ENCODE measurements at places on chromosomes 1 and 21.

DNA sequence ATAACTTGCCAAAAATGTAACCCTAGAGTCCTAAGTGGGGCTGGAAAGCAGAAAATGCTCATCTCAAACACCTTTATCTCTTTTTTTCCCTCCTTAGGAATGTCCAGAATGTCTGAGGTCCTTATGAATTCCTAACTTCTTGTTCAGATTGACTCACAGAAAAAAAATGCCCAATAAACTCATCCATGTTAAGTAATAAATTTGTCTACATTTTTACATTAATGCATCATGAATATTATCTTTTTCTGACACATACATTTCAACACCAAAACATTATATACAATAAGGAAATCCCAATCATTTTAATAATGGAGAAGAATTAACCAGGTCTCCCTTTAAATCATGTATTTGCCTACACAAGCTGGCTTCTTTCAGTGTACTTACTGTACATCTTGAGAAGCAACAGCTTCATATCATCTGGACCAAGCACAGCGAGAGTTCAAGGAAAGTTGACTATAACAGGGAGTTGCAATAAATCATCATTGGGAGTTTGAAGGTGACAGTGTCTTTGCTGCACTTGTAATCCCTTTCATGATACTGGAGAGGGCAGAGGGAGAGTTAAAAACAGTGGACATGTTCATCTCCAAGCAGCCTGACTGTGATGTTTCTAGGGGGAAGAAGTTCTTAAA lies 565.2 kb downstream of the LTN1 start:
- no peaks in the 10 kb centered on the region for H3K36me3 ChIP-seq
- no peaks in the 10 kb centered on the region for H3K27me3 ChIP-seq
- H3K27ac ChIP-seq, result no peak overlapping the region
- no peaks in the 10 kb centered on the region for H3K4me1 ChIP-seq

DNA sequence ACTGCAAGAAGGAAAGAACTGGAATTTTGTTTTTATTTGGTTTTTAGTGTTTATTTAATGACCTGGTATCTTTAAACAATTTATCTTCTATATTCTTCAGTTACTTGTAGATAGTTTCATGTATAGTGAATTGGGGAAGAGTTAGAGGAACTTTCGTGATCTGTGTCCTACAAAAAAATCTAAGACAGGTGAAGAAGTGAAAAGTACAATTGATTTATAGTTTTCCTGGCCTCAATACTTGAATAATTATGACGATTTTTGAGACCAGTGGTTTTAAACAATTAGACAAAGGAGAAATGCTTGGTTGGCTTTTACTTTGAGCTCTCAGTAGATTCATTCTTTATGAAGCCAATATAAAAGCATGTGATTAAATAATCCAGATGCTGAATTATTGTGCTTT lies 7.5 kb downstream of the MIER1 start:
- peak overlapping the region; percentile 49 for H3K27ac ChIP-seq
- no peak for DNase-seq
- H3K4me1 ChIP-seq, result peaks cover 55% of the 10 kb centered on the region
- peak overlapping the region; percentile 15 for H3K4me3 ChIP-seq
- H3K27me3 ChIP-seq, result no peaks in the 10 kb centered on the region

GRCh38 chr21:44696572-44696971 lies 400 bp upstream of the KRTAP10-12 start:
- H3K36me3 ChIP-seq, result no peaks in the 10 kb centered on the region
- no peak overlapping the region for H3K4me3 ChIP-seq
- no peak overlapping the region for H3K27ac ChIP-seq
- H3K27me3 ChIP-seq, result peaks cover 14% of the 10 kb centered on the region
- no peaks in the 10 kb centered on the region for H3K4me1 ChIP-seq

DNA sequence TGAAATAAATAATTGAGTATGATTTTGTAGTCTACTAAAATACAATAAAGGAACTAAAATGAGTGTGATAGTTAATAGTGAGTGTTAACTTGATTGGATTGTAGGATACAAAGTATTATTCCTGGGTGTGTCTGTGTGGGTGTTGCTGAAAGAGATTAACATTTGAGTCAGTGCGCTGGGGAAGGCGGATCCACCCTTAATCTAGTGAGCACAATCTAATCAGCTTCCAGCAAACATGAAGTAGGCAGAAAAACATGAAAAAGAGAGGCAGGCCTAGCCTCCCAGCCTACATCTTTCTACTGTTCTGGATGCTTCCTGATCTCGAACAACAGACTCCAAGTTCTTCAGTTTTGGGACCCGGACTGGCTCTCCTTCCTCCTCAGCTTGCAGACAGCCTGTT lies 1716.6 kb downstream of the MRPL39 start:
- no peak for DNase-seq
- H3K27me3 ChIP-seq, result no peaks in the 10 kb centered on the region
- no peaks in the 10 kb centered on the region for H3K36me3 ChIP-seq

DNA sequence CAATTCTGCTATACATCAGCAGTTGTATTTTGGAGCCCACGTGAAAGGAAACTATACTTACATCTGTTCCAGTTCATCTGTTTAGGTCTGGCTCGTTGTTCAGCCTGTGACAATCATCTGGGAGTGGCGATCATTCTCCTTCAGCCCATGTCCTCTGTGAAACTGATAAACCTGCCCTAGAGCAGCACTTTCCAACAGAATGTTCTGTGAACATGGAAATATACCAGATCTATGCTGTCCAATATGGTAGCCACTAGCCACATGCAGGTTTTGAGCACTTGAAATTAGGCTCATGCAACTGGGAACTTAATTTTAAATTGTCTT lies 24.5 kb upstream of the COQ8A start:
- no peaks in the 10 kb centered on the region for H3K4me1 ChIP-seq
- H3K36me3 ChIP-seq, result no peaks in the 10 kb centered on the region
- no peak for DNase-seq
- no peak overlapping the region for H3K4me3 ChIP-seq
- H3K27ac ChIP-seq, result no peak overlapping the region
- no peaks in the 10 kb centered on the region for H3K27me3 ChIP-seq

DNA sequence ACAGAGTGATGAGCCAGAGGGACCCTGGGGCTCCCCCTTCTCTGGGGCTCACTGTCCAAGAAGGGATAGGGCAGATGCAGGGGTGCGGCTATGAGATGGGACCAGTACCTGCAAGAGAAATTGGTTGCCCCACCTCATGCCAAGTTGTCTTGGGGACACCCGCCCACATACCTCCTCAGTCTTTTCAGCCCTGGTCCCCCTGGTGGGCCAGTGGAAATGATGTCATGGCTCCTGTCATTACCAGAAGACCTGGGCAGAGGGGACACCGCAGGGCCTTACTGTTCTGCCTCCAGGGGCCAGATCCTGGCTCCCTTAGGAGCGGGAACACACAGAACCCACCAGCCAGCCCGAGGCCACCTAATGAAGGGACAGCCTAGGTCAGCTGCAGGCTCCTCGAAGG lies 63.2 kb downstream of the CDK18 start:
- peaks cover 4% of the 10 kb centered on the region for H3K4me1 ChIP-seq
- no peak overlapping the region for H3K4me3 ChIP-seq
- H3K36me3 ChIP-seq, result no peaks in the 10 kb centered on the region
- no peak for DNase-seq
- H3K27ac ChIP-seq, result no peak overlapping the region

DNA sequence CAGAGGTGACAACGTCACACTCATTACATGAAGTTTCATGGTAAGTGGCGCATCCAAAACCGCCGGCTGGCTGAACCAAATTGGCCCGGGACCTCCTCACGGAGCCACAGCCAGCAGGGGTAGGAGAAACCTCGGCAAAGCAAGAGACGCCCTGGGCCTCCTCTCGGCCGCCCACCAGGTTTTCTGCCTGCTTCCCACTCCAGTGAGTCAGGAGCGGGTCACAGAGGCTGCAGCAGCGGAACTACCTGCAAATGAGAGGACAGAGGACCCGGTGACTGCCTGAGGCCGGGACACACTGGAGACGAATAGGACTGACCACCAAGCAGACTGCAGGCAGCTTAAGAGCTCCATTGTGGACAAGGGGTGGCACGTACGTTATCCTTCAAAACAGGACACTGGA lies 55.0 kb downstream of the MEGF6 start:
- no peaks in the 10 kb centered on the region for H3K27me3 ChIP-seq
- H3K36me3 ChIP-seq, result no peaks in the 10 kb centered on the region
- no peak for DNase-seq
- no peak overlapping the region for H3K27ac ChIP-seq
- no peaks in the 10 kb centered on the region for H3K4me1 ChIP-seq

DNA sequence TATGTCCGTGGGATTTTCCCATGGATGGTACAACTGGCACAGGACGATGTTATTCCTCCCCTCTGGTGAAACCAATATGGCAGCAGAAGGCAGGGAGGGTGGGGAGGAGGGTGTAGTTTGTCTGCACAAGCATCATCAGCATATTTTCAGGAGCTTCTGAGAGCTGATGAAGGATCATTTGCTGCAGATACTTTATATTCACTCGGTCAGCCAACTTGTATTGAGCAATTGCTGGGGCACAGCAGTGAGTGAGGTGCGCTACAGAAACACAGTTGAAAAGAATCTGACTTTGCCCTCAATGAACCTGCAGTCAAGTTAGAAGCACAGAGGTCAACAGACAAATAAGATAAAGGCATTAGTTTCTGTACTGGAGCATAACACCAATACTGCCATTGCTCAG lies 13.0 kb downstream of the PKP1 start:
- H3K4me1 ChIP-seq, result no peaks in the 10 kb centered on the region
- no peak overlapping the region for H3K4me3 ChIP-seq
- no peak for DNase-seq

GRCh38 chr1:66370462-66370971 lies 163.4 kb upstream of the SGIP1 start:
- peaks cover 71% of the 10 kb centered on the region for H3K4me1 ChIP-seq
- no peak overlapping the region for H3K4me3 ChIP-seq
- no peak overlapping the region for H3K27ac ChIP-seq
- H3K36me3 ChIP-seq, result peaks cover 46% of the 10 kb centered on the region
- no peaks in the 10 kb centered on the region for H3K27me3 ChIP-seq

- no peak overlapping the region for H3K4me3 ChIP-seq
- H3K36me3 ChIP-seq, result no peaks in the 10 kb centered on the region
- H3K27me3 ChIP-seq, result no peaks in the 10 kb centered on the region
- no peak for DNase-seq
Observed at GRCh38 chr1:116193768-116194167, 82.6 kb downstream of the MAB21L3 start.

GRCh38 chr1:100631015-100631551 lies 88.5 kb upstream of the VCAM1 start:
- H3K36me3 ChIP-seq, result no peaks in the 10 kb centered on the region
- H3K27me3 ChIP-seq, result no peaks in the 10 kb centered on the region
- no peak for DNase-seq
- H3K27ac ChIP-seq, result no peak overlapping the region

DNA sequence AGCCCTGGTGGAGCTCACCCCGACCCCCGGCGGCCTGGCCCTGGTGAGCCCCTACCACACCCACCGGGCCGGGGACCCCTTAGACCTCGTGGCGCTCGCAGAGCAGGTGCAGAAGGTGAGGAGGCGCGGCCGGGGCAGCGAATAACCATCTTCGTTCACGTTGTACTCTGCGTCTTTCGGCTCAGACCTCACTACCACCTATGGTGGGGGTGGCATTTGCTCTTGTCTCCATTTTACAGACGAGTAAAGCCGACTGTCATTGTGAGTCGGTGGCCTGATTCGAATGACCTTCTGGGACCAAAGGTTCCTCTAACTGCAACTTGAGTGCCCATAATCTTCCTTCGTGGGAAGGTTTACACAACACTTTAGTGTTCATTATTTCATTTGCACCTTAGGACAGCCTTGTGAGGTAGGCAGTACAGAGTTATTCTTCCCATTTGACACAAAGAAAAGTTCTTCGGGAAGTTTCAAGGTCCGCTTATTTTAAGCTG lies 506 bp downstream of the C1orf50 start:
- no peak for DNase-seq
- H3K36me3 ChIP-seq, result no peaks in the 10 kb centered on the region
- peak overlapping the region; percentile 90 for H3K27ac ChIP-seq

DNA sequence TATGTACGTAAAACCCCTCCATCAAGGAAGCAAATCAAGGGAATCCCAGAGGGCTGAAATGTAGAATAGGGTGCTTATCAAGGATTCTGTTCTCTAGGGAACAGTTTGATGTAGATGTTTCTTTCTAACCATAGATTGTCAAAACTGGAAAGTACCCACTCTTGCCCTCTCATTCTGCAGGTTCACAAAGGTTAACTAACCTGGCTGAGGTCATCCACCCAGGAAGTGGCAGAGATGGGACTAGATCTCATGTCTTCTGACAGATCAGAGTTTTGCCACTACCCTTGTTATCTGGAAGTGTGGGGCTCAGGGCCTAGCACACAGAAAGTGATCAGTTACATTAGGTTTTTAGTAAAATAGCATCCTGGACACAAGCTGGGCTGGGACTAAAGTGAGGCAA lies 47.4 kb downstream of the GFI1 start:
- H3K27ac ChIP-seq, result no peak overlapping the region
- no peaks in the 10 kb centered on the region for H3K36me3 ChIP-seq
- no peak for DNase-seq
- no peak overlapping the region for H3K4me3 ChIP-seq

- no peak overlapping the region for H3K4me3 ChIP-seq
- no peaks in the 10 kb centered on the region for H3K27me3 ChIP-seq
- DNase-seq, result no peak
- no peaks in the 10 kb centered on the region for H3K4me1 ChIP-seq
Observed at GRCh38 chr1:205670611-205671430, 9.5 kb downstream of the SLC45A3 start.

GRCh38 chr1:116257341-116257767 lies 115.7 kb upstream of the ATP1A1 start:
- no peak overlapping the region for H3K4me3 ChIP-seq
- no peaks in the 10 kb centered on the region for H3K36me3 ChIP-seq
- H3K27me3 ChIP-seq, result no peaks in the 10 kb centered on the region
- H3K27ac ChIP-seq, result no peak overlapping the region
- H3K4me1 ChIP-seq, result no peaks in the 10 kb centered on the region

- no peaks in the 10 kb centered on the region for H3K4me1 ChIP-seq
- no peaks in the 10 kb centered on the region for H3K36me3 ChIP-seq
- no peak overlapping the region for H3K4me3 ChIP-seq
- DNase-seq, result no peak
Observed at GRCh38 chr1:60911966-60912697, 170.2 kb upstream of the NFIA start.

- no peak overlapping the region for H3K4me3 ChIP-seq
- H3K27me3 ChIP-seq, result no peaks in the 10 kb centered on the region
- H3K4me1 ChIP-seq, result no peaks in the 10 kb centered on the region
- H3K27ac ChIP-seq, result no peak overlapping the region
Observed at GRCh38 chr1:216014086-216014485, 409.2 kb downstream of the USH2A start.

GRCh38 chr1:199619223-199619622 lies 408.3 kb upstream of the NR5A2 start:
- no peaks in the 10 kb centered on the region for H3K36me3 ChIP-seq
- H3K4me1 ChIP-seq, result no peaks in the 10 kb centered on the region
- no peaks in the 10 kb centered on the region for H3K27me3 ChIP-seq
- DNase-seq, result no peak
- no peak overlapping the region for H3K4me3 ChIP-seq
- no peak overlapping the region for H3K27ac ChIP-seq

- no peak overlapping the region for H3K4me3 ChIP-seq
- H3K36me3 ChIP-seq, result no peaks in the 10 kb centered on the region
Observed at GRCh38 chr1:178278916-178279686, 185.2 kb downstream of the RASAL2 start.

GRCh38 chr1:227999056-227999930 lies 7.5 kb upstream of the WNT3A start:
- DNase-seq, result peak; percentile 37
- H3K4me3 ChIP-seq, result no peak overlapping the region
- H3K36me3 ChIP-seq, result no peaks in the 10 kb centered on the region
- H3K4me1 ChIP-seq, result no peaks in the 10 kb centered on the region
- H3K27ac ChIP-seq, result no peak overlapping the region

GRCh38 chr21:14923468-14923867 lies 141.3 kb downstream of the NRIP1 start:
- no peaks in the 10 kb centered on the region for H3K27me3 ChIP-seq
- no peak for DNase-seq
- H3K27ac ChIP-seq, result no peak overlapping the region
- no peaks in the 10 kb centered on the region for H3K36me3 ChIP-seq

GRCh38 chr1:55188909-55189308 lies 26.3 kb downstream of the USP24 start:
- H3K27me3 ChIP-seq, result no peaks in the 10 kb centered on the region
- H3K36me3 ChIP-seq, result no peaks in the 10 kb centered on the region
- no peak overlapping the region for H3K4me3 ChIP-seq
- peaks cover 17% of the 10 kb centered on the region for H3K4me1 ChIP-seq

All from CD8-positive, alpha-beta memory T cell (primary cell).